ENCODE measurements at places on chromosomes 3 and 15.
A peak's percentile ranks its signal among the peaks of the same experiment; 100 is the strongest.

- no peak for DNase-seq
Observed at GRCh38 chr3:106530367-106530766, 661.6 kb upstream of the CBLB start.

DNA sequence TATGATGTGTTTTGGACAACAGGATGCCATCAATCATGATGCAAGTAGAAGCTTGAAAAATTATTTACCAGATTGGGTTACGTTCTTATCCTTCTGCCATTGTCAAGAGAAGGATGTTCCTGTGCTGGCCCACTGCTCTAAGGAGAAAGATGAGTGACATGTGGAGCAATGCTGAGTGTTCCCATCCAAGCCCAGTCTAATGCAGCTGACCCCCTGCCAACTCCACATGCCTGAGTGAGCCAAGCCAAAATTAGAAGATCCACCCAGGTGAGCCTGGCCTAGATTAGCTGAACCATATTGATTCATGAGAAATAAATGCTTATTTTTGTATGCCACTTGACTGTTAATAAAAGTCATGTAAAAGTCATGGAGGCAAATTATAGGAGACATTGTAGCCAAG lies 446.5 kb downstream of the CNTN3 start:
- DNase-seq = no peak

DNA sequence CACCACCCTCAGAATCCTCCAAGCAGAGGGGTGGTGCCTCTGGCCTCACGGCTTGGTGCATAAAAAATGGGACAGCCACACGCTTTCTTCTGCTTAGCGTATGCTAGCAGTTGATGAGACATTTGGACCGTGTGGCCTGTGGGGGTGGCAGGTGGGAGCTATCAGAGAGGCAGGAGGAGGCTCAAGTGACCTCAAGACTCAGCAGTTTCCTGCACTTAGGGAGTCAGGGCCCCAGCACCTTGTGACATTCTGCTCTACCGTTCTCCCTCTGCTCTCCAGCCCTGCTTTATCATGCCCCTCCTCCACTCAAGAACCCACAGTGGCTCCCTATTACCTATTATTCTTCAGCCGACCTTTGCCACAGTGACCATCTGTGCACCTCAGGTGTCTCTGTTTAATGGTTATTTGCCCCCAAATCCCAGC lies 41.0 kb upstream of the CGNL1 start:
- no peak for DNase-seq

GRCh38 chr15:57795261-57795660 lies 88.7 kb downstream of the POLR2M start:
- no peak for DNase-seq

DNA sequence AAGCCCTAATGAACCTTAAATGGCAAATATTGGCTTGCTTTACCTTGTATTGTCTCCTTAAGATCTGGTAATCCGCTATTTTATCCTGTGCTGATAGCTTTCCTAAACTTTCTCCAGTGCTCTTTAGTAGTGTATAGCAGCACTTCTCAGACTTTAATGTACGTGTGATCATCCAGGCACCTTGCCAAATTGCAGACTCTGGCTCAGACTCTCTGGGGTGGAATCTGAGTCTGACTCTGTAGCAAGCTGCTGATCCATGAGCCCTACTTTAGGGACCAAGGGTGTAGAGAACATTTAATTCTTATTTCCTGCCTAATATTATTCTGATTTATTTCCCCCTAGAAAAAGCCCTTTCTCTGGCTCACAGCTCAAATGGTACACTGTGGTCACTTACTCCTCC lies 518.8 kb upstream of the ZNF385D start:
- DNase-seq = peak; percentile 65

- DNase-seq = peak; percentile 72
Observed at GRCh38 chr3:61927332-61927731, 366.0 kb downstream of the PTPRG start.

GRCh38 chr3:148331081-148331846 lies 366.4 kb upstream of the AGTR1 start:
- DNase-seq = no peak

- no peak for DNase-seq
Observed at GRCh38 chr3:118912188-118912587, 122.5 kb downstream of the IGSF11 start.

DNA sequence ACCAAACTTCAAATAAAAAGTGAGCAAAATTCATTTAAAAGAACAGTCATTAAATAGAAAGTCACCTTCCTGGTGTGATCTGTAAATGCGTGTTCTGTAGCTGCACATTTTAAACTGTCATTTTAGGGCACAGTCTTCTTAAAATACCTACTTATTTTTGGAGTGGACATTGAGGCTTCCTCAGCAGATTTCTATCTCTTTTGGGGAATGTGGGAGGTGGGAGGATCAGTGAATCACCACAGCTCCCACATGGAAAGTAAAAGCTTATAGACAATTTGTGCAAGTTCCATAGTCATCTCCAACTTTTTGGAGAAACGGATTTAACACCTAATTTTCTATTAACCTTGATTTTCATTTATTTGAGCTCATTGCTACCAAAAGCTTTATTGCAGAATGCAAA lies 21.0 kb upstream of the MOBP start:
- no peak for DNase-seq

- peak; percentile 41 for DNase-seq
Observed at GRCh38 chr3:55826731-55827496, 339.8 kb upstream of the WNT5A start.

- no peak for DNase-seq
Observed at GRCh38 chr15:58506064-58506490, 74.3 kb downstream of the LIPC start.

DNA sequence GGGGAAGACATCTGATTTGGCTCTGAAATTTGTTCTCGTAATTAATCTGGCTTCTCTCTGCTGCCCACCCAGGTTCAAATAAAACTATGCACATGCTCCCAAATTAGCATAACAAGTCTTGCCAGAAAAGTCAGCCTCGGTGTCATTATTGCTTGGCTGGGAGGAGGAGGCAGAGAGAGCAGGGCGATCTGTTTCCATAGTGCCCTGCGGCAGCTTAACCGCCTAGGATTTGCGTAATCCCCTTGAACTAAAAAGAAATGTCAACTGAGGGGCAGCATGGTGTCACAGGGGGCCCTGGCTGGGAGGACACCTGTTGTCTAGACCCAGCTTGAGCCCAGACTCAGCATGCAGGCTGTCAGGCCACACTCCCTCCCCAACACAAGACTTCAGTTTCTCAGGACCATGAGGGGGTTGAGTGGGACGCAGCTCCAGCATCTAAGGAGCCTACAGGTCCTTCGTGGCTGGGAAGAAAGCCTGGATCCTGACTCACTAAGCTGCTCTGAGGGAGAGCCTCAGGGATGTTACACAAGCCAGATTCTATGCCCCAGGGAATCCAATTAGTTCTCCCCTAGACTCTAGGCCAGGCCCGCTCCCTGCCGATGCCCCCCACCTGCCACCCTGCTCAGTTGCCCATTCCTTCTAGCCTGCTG lies 17.3 kb downstream of the MRPS11 start:
- DNase-seq = peak; percentile 47

- peak; percentile 53 for DNase-seq
Observed at GRCh38 chr3:43503067-43503728, 118.6 kb downstream of the ANO10 start.

DNA sequence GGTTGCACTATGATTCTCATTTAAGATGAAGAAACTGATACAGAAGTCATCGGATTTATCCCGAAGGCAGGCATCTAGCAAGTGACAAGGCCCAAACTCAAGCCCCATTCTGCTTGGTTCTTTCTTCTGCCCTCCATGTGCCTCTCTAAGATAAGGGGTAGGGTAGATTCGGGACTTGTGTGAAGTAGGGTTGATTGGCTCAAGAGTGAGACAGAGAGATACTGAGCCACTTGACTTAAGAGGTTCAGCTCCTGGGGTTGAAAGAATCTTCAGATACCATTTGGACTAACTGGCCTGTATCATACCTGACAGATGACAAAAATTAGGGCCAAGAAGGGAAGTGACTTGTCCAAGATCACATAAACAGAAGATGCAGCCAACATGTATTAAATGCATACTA lies 891 bp downstream of the RFT1 start:
- no peak for DNase-seq

DNA sequence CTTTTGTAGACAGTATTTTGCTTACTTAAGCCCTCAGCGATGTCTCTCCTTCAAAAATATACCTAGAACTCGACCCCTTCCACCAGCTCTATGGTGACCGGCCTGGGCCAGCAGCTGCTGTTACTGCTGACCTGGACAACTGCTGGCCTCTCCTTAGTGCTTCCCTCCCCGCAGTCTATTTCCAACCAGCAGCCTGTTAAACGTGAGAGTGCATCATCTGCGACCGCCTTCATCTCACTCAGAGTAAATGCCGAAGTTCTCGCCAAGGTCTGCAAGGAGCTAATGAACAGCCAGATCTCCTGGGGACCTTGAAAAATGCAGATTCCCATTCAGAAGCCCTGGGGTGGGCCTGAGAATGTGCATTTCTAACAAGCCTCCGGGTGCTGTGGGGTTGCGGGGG lies 86.7 kb downstream of the RPLP1 start:
- no peak for DNase-seq

- DNase-seq = peak; percentile 49
Observed at GRCh38 chr3:161576714-161577510, 80.3 kb downstream of the OTOL1 start.
